ENCODE measurements at places on chromosomes 1 and 21.

DNA sequence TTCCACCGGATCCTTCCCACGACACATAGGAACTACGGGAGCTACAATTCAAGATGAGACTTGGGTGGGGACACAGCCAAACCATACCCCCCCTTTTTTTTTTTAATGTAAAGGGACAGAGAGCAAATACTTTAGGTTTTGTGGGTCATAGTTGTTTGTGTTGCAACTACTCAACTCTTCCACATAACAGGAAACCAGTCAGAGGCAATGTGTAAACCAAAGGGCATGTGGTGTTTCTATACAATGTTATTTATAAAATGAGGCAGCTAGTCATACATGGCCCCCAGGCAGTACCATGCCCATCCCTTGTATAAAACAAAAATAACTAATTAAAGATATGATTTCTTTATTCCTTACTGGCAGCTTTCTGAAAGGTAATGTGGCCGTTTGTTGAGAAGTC, 845.4 kb upstream of the ADAMTS5 start:
- no peak for DNase-seq

GRCh38 chr1:37945743-37946702, 830 bp downstream of the INPP5B start:
- no peak for DNase-seq

DNA sequence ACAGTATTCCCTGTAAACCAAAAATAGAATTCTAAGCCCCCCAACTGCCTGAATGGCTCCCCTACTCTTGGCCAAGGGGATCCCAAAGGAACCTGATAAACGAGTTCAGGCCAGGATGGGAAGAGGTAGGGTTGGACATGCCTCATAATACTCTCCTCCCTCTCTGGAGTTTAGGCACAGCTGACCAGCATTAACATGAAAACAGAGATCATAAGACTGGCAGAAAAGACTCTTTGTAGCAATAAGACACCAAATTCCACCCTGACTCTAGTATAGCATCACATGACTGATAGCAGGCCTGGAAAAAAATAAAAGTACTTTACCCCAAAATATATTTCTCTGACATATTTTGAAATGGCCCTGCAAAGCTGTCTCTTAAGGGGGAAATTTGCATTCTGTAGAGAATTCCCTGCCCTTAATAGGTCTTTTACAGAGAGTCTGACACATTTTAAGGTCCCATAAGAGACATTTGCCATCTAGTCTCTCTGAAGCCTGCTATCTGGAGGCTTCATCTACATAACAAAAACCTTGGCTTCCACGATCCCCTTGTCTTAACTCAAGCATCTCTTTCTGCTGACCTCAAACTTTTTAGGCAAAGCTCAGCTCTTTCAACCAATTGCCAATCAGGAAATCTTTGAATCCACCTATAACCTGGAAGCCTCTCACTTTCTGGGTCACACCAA, 55.9 kb downstream of the SIK1 start:
- DNase-seq = no peak

DNA sequence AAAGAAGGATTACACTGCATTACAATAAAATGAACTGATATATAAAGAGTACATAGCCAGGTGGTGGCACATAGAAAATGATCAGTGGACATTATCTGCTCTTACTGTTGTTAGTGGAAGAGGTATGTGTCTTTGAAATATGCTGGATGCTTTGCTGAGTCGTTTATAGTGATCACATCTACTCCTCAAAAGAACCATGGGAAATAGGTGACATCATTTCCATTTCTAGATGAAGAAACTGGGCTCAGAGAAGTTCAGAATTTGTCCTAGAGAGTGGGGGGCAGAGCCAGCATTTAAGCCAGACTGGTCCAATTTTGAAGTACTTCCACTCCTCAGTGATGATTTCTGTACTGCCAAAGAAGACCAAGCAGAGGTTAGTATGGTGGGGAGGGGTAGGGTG, 34.0 kb upstream of the BACH1 start:
- no peak for DNase-seq

DNA sequence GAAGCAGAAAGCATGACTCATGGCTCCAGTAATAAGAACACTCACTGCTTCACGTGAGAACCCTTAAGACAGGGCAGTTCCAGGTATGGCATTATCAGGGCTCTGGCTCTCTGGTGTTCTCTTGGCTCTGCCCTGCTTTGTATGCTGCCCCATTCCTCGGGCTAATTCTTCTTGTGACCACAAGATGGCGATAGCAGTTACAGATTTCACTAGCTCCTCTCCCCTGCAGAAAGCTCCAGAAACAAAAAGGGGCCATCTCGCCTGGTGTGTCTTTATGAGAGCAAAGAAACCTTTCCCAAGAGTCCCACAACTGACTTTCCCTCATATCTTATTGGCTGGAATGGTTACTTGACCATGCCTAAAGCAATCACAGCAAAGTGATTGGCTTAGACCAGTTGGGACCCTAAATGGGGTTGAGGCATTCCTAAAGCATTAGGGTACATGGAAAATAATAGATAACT, 60.1 kb downstream of the F3 start:
- DNase-seq = peak; percentile 12

- DNase-seq = no peak
Measured at GRCh38 chr21:38905752-38906151, 100.0 kb downstream of the ETS2 start.

DNA sequence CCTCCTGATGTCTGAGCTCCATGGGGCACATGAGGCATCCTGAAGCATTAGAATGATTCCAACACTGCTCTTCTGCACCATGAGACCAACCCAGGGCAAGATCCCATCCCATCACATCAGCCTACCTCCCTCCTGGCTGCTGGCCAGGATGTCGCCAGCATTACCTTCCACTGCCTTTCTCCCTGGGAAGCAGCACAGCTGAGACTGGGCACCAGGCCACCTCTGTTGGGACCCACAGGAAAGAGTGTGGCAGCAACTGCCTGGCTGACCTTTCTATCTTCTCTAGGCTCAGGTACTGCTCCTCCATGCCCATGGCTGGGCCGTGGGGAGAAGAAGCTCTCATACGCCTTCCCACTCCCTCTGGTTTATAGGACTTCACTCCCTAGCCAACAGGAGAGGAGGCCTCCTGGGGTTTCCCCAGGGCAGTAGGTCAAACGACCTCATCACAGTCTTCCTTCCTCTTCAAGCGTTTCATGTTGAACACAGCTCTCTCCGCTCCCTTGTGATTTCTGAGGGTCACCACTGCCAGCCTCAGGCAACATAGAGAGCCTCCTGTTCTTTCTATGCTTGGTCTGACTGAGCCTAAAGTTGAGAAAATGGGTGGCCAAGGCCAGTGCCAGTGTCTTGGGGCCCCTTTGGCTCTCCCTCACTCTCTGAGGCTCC, 11.1 kb upstream of the RASSF5 start:
- no peak for DNase-seq

- DNase-seq = no peak
Measured at GRCh38 chr1:150179867-150180266, 30.2 kb downstream of the PLEKHO1 start.

GRCh38 chr1:243490748-243491686, 235.2 kb downstream of the SDCCAG8 start:
- no peak for DNase-seq

DNA sequence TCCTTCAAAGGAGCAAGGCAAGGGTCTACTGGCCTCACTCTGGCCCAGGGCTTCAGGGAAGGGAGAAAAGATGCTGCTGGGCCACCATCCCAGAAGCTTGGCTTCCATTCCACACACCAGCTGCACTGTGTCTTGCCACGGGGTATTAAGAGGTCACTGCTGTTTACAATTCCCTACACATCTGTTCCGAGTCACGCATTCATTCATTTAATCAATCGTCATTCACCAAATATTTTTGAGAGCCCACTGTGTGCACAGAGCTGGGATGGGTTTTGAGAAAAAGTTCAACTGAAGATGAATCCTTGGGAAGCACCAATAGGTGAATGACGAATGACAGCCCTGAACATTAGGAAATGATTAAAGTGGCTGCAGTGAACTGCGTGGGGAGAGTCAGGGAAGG, 101.7 kb downstream of the NAV1 start:
- no peak for DNase-seq

DNA sequence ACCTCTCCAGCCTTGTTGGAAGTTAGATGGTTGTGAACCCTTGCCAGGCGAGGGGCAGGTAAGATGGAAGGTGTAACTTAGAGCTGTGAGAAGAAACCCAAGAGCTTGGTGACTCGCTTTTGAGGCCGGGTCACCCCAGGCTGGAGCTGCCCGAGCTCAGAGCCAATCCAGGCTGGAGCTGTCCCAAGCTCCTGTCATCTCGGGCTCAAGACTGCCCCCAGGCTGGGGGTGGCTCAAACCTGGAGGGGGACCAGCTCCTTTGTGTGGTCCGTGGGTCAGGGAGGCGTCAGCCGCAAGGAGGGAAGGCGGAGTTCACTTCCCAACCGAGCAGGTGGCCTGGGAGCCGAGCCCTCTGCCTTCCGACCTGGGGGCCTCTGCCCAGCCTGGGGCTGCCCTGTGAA, 2.0 kb downstream of the HUNK start:
- no peak for DNase-seq

DNA sequence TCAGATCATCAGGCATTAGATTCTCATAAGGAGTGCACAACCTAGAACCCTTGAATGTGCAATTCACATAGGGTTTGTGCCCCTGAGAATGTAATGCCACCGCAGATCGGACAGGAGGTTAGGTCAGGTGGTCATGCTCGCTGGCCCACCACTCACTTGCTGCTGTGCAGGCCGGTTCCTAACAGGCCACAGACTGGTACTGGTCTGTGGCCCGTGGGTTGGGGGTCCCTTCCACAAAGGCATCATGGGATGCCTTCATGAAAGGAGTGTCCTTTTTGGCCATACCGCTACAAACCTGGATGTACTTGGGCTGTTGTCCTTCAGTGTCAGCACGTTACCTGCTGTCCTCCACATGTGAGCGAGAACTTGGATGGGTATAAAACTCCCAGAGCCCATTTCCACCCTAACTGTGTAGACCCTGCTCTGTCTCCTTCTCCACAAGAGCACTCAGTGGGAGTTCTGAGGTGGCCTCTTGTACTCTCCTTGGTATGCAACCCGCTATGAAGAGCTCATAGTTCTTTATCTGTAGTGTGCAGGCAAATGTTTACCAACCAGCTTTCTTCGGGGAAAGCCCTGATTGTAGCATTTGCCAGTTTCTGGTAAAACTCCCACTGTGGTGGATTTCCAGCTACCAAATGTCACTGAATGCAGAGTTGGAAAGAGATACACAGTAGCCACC, 41.7 kb upstream of the SLC19A1 start:
- DNase-seq = no peak

DNA sequence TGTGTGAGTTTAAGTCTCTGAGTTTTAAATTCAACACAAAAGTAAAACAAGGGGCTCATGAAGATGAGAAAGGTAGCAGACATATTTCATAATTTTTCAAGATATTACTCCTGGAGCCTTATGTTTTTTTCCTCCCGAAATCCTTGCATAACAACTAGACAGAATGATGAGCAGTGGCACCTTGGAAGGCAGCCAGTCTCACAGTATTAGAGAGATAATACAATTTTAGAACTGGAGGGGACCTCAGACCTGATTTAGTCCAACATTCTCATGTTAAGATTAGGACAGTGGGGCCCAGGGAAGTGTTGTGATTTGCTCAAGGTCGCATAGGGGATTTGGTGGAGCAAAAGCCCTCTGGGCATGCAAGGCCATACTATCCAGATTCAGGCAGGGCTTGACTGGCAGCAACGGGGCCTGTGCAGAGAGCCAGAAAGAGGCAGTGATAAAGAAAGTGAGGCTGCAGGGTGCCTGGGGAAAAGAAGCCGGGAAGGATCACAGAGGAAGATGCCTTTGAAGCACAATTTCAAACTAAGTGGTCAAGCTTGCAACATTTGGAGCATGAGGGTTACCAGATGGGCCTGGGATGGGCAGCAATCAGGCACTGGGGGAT, 31.4 kb upstream of the BCL9 start:
- no peak for DNase-seq

DNA sequence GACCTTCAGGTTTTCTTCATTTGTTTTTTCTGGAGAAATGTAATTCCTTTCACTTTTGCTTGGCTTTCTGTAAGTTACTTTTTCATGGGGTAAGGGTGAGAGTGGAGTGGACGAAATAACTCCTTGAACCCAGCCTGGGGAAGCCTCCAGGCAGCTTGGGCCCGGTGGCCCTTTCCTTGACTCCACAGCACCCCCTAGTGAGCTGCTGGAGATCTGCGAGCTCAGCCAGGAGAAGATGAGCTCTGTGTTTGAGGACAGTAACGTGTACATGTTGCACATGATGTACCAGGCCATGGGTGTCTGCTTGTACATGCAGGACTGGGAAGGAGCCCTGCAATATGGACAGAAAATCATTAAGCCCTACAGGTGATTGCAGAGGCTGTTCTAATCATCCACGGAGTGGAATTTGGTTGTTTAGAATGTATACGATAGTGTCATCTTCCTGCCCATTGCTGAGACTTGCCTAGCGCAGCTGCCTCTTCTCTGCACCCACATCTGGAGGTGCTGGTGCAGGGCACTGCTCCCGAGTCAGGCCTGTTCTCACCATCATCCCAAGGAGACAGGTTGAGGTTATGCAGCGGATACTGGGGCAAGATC, 51.0 kb downstream of the SMYD2 start:
- peak; percentile 19 for DNase-seq

DNA sequence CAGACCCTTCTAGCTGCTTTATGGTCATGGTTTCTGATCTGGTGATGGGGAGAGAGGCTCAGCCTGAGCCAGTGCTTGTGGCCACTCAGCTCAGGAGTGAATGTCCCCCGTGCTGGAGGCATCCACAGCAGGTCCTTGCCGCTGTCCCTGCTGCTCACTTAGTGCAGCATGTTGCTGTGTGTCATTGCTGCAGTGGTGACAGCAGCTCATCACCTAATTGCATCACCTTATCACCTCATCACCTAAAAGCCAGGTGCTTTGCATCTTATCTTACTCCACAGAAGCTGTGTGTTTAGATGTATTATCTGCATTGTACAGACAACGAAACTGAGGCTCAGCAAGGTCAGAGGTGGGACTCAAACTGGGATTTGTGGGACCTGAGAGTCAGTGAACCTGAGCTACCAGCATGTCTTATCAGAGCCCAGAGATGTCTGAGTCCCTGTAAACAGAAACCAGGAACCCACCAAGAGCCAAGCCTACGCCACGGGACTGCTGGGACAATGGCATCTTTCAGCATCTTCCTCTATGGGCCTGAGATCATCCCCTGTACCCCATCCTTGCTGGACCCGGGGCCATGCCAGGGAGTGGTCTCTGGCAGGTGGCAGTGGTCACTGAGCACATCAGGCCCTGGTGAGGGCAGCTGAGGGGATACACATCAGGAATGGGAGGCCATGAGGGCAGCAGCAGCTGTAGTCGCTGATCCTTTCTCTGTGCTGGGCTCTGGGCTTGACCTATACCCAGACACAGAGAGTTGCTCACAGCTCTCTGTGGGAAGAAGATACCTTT, 6.5 kb downstream of the PODN start:
- DNase-seq = no peak

- DNase-seq = no peak
Measured at GRCh38 chr1:17678011-17678410, 77.1 kb upstream of the ACTL8 start.

- DNase-seq = no peak
Measured at GRCh38 chr1:235776396-235776795, 90.3 kb downstream of the LYST start.

GRCh38 chr1:184928394-184928793, 45.9 kb downstream of the NIBAN1 start:
- no peak for DNase-seq

GRCh38 chr1:224175617-224176016, 7.4 kb upstream of the DEGS1 start:
- peak; percentile 40 for DNase-seq

GRCh38 chr21:33268737-33269441, 2.7 kb downstream of the IL10RB start:
- DNase-seq = peak; percentile 40

- no peak for DNase-seq
Measured at GRCh38 chr1:209791920-209792319, 7.6 kb upstream of the C1orf74 start.

All from activated CD4-positive, alpha-beta T cell treated with anti-CD3 and anti-CD28 coated beads for 4 hours (primary cell).